ENCODE measurements at places on chromosomes 2 and 18.

- no peak for DNase-seq
Measured at GRCh38 chr2:27495840-27496356, 741 bp upstream of the GCKR start.

DNA sequence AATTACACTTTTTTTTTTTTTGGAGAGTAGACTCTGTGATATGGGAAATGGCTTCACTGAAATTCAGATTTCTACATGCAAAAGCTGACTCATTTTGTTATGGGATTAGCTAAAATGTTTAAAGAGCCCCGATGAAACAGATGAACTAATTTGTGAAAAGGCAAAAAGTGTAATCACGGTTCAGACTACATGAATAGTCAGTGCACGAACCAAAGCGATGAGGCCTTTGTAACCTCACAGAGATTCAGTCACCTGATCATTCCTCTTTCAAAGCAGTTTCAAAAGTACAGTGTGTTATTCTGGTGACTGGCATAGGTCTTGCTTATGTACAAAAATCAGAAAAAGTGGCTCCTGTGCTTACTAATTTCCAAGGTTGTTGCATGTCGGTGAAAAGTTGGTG is 44.6 kb downstream of the TGIF1 start:
- no peak for DNase-seq

DNA sequence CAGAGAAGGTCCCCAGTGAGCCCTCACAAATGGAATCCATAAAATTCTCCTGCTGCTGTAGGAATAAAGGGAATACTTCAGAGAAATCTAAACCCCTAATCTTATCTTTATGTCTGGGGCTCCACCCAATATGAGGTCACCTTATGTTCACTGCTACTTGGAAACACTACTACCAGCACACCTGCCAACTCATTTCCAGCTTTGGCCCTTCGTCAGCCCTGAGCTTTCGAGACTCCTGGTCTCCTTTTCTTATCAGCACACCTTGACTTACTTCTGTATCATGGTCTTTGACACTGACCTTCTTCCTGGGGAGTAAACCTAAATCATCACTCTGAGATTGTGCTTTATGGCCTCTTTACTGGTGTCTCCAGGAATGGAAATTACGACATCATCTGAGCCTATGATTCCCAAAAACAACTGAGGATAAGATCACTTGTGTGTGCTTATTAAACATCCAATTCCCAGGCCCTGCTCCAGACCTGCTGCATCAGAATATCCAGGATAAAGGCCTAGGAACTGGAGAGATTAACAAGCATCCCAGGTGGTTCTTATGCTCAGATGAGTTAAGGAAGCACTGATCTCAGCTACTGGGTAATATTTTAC is 22.2 kb upstream of the ASNSD1 start:
- no peak for DNase-seq

DNA sequence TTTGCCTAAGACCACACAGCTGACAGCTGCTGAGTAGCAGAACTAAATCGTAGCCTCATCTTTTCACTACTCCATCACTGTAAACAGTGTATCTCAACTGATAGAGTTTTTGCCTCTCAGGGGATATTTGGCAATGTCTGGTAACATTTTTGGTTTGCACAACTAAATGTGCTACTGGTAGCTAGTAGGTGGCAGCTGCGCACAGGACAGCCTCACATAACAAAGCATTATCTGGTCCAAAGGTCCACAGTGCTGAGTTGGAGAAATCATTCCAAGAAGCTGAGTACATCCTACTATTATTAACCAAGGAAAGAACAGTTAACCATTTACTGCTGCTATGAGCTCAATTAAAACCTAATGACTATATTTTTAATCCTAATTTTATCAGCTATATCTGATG is 6.1 kb upstream of the CCDC102B start:
- no peak for DNase-seq

GRCh38 chr2:135335256-135335655 is 195.8 kb downstream of the ZRANB3 start:
- DNase-seq, result no peak

- no peak for DNase-seq
Measured at GRCh38 chr2:66682476-66682875, 247.6 kb downstream of the MEIS1 start.

DNA sequence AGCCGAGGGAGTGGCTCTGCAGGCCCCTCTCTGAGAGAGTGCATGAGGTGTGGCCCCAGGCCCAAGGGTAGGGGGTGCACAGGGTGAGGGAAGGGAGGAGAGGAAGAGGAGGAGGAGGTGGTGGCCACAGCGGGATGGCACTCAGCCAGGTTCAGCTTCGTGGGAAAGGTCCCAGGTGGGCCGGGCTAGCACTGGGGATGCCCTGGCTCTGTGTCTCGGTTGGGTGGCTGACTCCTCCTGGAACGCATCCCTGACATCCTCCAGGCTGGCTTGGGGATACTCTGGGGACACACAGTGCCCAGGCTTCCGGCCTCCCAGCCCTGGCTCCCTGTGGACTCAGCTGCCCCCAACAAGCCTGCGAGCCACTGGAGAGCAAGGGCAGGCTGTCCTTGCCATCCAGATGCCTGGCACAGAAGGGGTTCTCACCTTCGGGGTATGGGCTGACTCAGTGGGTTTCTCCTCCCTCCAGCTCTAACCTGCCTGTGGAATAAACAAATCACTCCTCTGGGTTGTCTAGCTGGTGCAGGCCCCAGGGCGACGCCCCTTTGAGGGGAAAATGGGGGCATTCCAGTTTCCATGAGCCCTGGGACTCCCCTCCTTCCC is 582 bp upstream of the ZAP70 start:
- DNase-seq, result no peak

DNA sequence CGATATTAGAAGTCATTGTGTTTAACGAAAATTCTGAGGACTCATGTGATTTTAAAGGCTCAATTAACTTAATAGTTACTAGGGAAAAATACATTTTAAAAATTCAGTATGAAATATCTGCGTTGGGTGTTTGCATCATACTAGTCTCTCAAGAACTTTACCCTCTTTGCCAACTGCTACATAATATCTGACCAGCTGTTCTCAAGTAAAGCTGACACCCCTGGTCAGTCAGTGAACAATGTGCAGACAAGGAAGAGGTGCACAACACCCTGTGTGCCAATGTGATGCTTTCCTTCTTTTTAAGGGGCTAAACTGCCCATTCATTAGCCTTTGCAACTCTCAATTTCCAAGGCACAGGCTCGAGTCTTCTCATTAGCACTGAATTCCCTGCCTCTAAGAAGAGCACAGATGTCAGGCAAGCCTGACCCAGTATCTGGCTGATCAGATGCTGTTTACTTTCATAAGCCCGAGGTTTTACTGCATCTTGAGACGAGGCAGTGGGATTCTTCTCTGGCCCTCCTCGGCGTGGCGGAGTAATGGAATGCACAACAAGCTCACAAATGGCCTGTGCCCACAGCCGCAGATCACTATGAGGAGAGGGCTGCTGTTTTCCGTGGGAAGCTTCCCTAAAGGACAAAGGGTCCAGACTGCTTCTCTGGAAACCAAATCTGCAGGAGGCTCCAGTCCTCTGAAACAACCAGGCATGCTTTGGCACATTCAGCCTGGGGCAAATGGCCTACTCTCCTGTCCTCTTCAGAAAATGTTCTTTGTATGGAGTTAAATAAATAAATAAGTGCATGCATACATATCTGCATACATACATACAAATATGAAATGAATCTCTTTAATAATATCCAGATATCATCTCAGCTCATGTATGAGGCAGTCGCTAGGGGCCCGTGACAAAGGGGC is 240.3 kb downstream of the ZNF521 start:
- DNase-seq, result no peak

- DNase-seq, result no peak
Measured at GRCh38 chr2:44886414-44886813, 55.1 kb upstream of the SIX3 start.

GRCh38 chr2:59900728-59901452 is 652.6 kb downstream of the BCL11A start:
- no peak for DNase-seq

GRCh38 chr2:162071001-162071400 is 3.0 kb downstream of the DPP4 start:
- no peak for DNase-seq

All from fibroblast of skin of left quadriceps (primary cell).